SK-N-MC (cell line): ENCODE measurements at places on chromosomes 7 and 10.

DNA sequence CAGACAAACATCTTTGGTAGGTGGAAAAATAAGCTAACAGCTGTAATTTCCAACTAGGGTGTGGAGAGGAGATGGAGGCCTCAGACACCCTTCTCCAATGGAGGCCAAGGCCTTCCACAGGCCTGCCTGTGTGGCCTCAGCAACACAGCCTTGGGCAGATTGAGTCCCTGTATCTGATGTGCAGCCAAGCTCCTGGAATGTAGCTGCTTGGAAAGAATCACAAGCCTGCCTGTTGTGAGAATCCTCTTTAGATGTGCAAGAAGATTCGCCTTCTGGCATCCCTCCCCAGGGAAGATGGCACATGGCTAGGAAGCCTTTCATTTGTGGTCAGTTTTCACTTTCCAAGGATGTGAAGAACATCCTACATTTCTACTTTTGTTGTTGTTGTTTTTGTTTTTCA lies 684.0 kb downstream of the GRID1 start:
- no peak for DNase-seq

GRCh38 chr7:87380905-87381304 lies 35.4 kb downstream of the CROT start:
- no peak for DNase-seq

DNA sequence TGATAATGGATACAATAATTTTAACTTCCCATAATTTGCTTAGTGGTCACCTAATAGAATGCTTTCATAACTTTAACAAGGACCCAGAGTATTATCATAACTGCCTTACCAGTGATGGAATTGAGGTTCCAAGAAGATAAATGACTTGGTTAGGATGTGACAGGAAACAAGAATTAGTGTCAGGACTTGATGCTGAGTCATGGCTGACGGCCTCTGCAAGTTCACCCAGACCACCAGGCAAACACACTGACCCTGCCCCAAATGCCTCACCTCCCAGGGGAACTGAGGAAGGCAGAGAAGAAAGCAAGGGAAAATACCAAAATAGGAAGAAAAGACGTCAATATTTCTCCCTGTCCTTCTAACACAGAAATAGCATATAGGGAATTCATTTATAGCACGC lies 636.3 kb downstream of the PARD3 start:
- no peak for DNase-seq

GRCh38 chr7:114937446-114937845 lies 15.6 kb downstream of the MDFIC start:
- no peak for DNase-seq

- DNase-seq = no peak
Measured at GRCh38 chr7:50470250-50471163, 20.4 kb upstream of the FIGNL1 start.

GRCh38 chr10:28505359-28505959 lies 27.5 kb upstream of the WAC start:
- no peak for DNase-seq

DNA sequence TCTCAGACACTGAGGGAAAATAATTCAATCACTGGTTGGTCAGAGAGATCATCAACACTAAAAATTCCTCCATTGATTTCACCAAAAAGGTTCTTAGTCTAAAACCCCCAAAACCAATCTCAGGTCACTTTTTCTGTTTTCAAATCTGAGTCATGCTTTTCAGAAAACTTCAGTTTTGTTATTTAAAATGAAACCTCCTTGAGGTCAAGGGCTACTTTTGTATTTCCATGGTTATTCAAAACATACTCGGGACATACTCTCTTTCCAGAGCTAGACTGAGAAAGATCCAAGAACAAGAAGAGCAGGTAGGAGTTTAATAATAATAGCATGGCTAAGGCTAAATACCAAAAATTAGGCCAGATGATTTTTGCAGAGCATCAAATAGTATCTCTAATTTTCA lies 152.8 kb downstream of the SDHAF3 start:
- DNase-seq = no peak

DNA sequence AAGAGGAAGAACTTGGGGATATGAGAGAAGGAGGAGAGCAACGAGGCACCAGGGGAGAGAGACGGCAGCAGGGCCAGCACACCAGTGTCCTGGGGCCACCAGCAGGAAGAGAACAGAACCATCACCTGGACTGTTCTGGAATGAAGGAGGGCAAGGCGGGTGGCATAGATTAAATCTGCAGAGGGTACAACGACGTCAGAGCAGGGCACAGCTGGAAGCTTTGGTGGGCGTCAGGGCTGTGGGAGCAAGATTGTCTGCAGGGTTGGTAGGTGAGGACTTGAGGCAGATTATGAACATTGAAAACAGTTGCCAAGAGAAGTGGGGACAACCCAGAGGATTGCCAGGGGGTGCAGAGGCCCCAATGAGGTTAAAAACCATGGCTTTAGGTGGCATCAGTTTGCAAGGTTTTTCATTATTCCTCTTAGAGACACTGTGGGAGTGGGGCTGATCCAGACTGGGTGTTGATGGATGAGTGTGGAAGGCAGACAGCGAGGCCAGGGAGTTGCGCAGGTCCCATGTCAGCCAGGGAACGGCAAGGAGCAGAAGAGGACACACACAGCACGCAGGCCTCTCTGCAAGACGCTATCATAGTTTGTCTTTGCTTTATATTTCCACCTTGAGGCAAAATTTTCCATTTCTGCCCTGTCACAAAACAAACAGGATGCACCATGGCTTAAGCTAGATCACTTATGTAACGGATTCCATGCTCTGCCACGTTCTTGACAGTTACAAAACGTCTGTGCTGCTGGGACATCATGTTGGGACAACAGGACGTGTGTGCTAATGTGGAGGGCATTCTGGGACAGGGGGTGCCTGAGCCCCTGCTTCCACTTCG lies 52.5 kb upstream of the LEP start:
- no peak for DNase-seq

DNA sequence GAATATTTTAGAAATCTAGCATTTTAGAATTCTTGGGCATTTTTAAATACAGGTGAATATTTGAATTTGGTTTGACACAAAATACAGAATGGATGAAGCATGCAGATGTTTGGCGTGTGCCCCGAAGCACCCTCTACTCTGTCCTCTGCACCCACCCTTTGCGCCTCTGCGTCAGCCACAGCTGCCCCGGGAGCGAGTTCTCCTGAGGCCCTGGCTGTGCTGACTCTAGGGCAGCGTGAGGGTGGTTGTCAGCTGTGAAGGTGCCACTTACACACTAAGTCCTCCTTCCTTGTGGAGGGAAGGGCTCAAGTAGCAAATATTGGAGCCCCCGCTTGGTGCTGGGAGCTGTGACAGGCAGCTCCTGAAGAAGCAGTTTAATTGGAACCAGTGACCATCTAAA lies 48.4 kb downstream of the DAGLB start:
- no peak for DNase-seq

- no peak for DNase-seq
Measured at GRCh38 chr7:84509522-84509921, 314.9 kb upstream of the SEMA3A start.

GRCh38 chr10:12512332-12513002 lies 163.1 kb downstream of the CAMK1D start:
- no peak for DNase-seq
